ENCODE measurements at places on chromosomes 5 and 9. TPM values are rescaled to one million over a fixed set of nuclear protein-coding genes. Genes with fewer than 3 reads are reported as not detected.
A peak's percentile ranks its signal among the peaks of the same experiment; 100 is the strongest.

DNA sequence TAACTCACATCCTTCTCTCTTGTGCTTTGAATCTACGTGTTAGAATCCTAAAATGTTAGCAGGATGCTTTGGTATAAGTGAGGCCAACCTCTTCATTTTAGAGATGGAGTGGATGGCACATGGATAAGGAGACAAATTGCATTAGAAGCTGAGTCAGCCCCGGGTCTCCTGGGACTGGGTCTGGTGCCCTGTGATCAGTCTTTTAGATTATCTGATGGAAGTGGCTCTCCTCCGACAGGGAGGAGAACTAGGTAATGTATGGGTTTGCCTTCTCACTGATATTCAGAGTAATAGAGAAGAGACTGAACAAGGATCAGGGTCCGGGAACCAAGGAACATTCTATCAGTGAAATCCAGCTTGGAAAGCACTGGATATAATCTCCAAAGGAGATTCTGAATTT lies 74.9 kb upstream of the TNFSF8 start:
- no peak for DNase-seq

CAMK2A gene
- total RNA-seq, result not detected

DNA sequence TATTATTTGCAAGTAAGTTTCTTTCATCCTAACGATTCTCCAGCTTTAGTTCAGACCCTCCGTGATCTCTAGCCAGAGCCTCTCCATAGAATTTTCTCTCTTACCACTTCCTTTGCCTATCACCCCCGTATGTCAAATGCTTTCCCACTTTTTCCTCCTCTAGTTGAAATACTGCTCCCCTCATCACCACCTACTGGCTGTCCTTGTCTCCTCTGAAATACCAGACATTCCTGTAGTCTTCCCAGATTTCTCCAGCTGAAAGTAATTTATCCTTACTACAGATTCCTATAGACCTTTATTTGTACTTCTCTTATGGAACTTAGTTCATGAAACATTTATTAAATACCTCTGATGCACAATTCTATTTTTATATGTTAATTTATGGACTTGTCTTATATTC lies 36.0 kb upstream of the GLIPR2 start:
- no peak for DNase-seq

GRCh38 chr9:71268871-71269635 lies 147.6 kb upstream of the TRPM3 start:
- no peak for DNase-seq

PCDHGA1 gene
- 0.58 TPM for total RNA-seq

DNA sequence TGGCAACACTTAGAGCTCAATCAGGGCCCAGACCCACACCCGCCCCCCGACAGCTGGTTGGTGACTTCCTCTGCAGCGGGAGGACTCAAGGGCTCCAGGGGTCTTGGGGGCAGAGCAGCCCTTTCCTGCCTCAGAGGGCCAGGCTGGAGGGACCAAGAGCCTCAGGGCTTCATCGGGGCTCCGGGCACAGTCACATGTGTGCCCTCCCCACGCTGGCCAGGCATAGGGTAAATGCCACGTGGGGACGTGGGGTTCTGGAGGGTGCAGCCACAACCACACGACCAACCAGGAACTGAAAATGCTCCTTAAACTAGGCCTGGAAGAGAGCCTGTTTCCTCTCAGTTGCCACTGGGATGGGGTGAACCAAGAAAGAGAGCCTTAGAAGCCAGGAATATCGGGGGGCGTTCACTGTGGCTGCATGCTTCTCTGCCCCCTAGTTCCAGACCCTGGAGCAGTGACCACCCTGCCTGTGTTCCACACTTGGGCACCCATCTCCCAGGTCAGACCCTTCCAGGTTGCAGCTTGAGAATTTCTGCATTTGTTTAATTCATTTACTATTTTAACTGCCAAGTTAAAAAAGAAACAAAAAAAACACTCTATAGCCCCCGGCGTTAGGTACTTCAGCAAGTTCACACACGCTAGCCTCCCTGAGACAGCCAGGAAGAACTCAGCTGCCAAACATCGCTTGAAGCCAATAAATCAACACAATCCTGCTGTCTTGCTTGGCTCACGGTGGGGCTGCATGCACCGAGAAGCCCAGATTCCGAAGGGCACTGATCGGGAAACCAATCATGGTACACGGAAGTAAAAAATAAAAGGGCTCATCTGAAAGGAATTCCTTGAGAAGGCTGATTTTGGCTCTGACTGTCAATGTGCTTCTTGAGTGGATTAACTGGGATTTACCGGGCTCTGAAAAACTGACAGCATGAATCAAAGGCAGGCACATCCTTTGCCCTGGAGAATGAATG lies 56.1 kb upstream of the PHYKPL start:
- DNase-seq, result no peak

DNA sequence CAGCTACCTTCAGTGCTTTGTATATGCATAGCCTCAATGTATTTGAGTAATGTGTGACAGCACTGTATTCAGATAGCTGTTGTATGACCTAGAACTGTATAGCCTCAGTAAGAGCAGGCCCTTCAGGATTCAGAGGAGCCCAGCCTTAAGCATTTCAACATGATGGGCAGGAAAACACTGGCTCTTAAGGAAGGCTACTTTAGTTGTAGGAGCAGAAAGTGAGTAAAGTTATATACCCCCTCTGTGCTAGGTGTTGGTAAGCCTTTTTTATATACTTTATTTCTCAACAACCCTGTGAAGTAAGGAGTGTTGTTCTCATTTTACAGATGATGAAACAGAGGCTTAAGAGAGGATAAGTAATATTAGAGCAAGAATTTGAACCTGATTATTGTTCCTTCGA lies 1.5 kb upstream of the GPR21 start:
- no peak for DNase-seq

DNA sequence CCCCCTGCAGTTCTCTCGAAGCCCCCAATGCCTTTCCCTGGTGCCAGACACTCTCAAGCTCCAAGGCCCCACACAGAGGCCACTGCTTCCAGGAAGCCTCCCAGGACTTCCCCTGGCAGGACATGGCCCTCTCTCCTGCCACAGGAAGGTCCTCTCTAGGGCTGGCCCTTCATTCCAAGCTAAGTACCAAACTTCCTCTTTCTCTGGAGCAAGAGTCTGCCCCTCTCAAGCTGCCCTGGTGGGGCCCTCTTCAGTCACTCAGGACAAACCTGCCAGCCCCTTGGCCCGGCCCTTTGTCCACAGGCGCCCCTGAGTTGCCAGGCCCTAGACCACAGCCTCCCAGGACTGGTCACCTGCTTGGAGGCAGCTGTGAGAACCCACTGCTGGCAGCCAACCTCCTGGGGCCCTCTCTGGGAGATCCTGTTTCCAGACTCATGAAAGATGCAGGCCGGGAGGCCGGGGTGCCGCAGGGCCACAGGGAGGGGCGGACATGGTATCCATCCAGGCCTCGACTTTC lies 6.6 kb downstream of the NINJ1 start:
- DNase-seq, result peak; percentile 35

PCDHB4 gene
- total RNA-seq, result not detected

GRCh38 chr9:121122246-121123032 lies 47.7 kb downstream of the CNTRL start:
- DNase-seq, result no peak

- peak; percentile 94 for DNase-seq
These were observed at the start of the genes C9orf43 and POLE3 for GRCh38 chr9:113410207-113410864. C9orf43 (plus strand) TSS chr9:113410747; CDS start chr9:113413494, 2,747 bp downstream. POLE3 (minus strand) TSS chr9:113410675; CDS start chr9:113410293, 382 bp downstream.

DNA sequence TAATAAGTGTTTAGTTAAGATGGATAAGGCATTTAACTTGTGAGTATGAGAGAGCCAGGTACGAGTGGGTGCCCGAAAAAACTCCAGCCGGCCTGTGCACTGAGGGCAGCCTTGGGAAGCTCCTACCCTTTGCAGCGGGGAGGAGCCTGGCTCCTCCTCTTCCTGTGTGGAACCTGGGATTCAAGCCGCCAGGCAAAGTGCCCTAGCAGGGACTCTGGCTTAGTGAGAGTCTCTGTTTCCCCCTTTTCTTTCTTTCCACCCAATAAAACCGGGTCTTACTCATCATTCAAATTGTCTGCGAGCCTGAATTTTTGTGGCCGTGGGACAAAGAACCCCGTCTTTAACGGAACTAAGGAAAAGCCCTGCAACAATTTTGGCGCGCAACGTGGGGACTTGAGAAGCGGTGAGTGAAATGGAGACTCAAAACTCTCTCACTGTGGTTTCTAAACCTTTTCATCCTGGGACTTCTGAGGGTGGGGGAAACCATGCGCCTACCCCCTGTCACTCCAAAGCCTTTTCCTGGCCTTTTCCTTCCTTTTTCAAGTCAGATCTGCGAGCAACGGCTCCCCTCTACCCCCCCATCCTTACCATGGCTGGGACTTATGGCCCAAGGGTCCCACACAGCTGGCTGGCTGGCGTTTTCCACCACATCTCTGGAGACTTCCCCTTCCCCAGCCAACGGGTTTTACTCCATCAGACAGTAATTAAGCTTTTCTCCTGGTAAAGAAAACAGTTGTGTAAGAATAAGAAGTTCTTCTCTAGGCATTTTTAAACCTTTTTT lies 535.7 kb upstream of the ACO1 start:
- no peak for DNase-seq

DNA sequence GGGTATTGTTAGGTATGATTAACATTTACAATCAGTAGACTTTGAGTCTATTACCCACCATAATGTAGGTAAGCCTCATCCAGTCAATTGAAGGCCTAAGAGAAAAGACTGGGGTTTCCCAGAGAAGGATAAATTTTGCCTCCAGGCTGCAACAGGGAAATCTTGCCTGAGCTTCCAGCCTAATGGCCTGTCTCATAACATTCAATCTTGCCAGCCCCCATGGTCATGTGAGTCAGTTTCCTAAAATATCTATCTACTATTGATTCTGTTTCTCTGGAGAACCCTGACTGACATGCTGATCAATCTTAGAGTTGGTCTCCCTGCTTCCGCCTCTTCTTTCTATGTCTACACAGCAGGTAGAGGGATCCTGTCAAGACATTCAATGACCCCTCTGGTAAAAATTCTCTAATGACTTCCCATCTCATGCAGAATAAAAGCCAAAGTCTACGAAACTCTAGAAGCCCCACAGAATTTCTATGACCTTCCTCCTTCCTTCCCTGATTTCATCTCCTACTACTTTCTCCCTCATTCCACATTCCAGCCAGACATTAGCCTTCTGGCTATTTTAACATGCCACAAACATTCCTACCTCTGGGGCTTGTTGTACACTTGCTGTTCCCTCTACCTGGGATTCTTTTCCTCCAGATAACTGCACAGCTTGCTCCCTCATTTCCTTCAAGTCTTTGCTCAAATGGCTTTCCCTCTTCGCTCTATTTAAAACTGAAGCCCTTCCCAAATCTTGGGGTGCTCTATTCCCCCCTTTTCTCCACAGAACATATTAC lies 60.2 kb downstream of the FBXW11 start:
- no peak for DNase-seq

GRCh38 chr5:149719666-149720065 lies 10.4 kb upstream of the PPARGC1B start:
- no peak for DNase-seq

GRCh38 chr5:14277385-14278320 lies 134.5 kb downstream of the TRIO start:
- no peak for DNase-seq

- no peak for DNase-seq
These were observed 104.7 kb upstream of the PRRC1 start for GRCh38 chr5:127412698-127413097.

GRCh38 chr9:36504156-36504555 lies 68.5 kb upstream of the MELK start:
- no peak for DNase-seq

GRCh38 chr9:69425136-69425801 lies 100.3 kb downstream of the ENTREP1 start:
- no peak for DNase-seq

DNA sequence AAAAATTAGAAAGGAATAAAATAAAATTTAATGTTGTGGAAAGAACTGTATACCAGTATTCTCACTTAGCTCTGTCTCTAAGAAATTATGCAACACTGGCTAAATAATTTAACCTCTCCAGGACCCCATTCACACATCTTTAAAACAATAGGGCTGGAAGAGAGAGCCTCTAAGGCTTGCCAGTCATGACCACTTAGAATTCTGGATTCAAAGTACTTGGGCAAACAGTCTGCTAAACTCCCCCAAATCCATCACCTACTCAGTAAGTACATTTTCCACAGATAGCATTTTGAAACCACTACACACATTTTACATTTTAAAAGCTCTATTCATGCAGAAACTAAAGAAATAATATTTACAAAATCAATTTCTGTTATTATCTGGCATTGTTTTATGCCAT lies 291.7 kb downstream of the TMEM167A start:
- DNase-seq, result no peak

CPLANE1 gene
- total RNA-seq, result 6.5 TPM

- no peak for DNase-seq
These were observed 56.8 kb downstream of the HMGCS1 start for GRCh38 chr5:43256261-43256966.

- no peak for DNase-seq
These were observed 48.7 kb downstream of the TMEM174 start for GRCh38 chr5:73221726-73222125.

- no peak for DNase-seq
These were observed 94.0 kb downstream of the CAVIN4 start for GRCh38 chr9:100671898-100672297.

EFNA5 gene
- not detected for total RNA-seq

PTPA gene
- total RNA-seq, result 51.3 TPM

C5orf63 gene
- 13.1 TPM for total RNA-seq

PCDHAC1 gene
- total RNA-seq, result not detected

GRCh38 chr5:21237461-21237860 lies 1249.5 kb upstream of the CDH18 start:
- no peak for DNase-seq

- no peak for DNase-seq
These were observed 1205.2 kb upstream of the DMAC1 start for GRCh38 chr9:9004810-9005209.

All from CD4-positive, alpha-beta memory T cell (primary cell).